ENCODE measurements at places on chromosomes 7 and 10.
A peak's percentile ranks its signal among the peaks of the same experiment; 100 is the strongest.

DNA sequence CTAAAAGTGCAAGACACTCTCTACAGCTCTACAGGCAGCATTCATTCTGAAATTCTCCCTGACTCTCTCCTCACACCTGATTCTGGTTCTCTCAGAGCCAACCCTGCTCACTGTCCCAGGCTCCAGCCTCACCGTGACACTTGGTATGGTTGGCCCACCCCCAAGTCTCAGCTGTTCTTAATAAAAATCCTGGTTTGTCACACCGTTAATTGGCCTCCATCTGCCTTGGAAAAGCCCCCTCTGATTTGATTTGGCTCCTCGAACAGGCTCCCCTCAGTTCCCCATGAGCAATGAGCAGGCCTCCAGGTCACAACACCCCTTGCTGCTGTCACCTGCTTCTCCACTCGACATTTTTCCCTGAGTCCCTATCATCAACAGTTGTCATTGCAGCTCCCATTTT, 507.3 kb upstream of the AUTS2 start:
- no peak for DNase-seq

DNA sequence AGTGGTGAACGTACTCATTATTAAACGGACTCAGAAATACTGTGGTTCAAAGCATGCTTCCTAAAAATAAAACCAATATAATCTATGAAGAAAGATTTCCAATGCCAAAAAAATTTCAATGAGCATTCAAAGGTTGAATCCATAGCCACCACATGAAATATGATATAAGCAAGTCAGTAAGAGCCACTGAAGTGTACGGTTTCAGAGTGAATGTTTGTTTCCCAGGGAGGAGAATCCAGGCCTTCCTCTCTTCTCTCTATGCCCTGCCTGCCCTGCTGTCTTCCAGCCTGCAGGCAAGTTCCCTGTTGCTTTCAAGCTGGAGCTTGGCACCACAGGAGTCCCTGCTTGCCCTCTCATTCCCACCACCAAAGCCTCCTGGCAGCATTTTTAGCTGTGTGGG, 1171.6 kb upstream of the C7orf33 start:
- DNase-seq = no peak

DNA sequence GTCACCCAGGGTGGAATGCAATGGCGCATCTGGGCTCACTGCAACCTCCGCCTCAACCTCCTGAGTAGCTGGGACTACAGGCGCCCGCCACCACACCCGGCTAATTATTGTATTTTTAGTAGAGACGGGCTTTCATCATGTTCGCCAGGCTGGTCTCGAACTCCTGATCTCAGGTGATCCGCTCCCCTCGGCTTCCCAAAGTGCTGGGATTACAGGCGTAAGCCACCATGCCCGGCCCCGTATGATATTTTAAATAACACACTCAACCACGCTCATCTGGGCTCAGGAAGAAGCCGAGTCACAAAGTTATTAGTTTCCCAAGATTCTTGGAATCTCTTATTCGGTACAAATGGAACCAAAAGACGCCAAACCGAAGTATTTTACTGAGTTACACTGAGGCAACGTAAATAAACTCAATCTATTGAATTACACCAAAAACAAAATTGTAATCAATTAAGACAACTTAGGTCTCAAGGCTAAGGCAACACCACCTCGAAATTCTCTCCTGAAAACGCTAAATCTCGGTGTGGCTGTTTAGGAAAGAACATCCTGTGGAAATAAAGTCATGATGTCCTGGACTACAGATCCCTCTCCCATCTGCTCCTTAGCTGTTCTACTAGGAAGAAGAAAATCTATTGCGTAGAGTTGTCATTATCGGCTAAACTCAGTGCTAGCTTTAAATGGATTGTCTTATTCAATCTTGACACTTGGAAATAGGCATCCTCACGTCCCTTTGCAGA, 910 bp downstream of the ARHGAP19 start:
- no peak for DNase-seq

GRCh38 chr7:6226194-6226799, 46.1 kb downstream of the CYTH3 start:
- DNase-seq = peak; percentile 80

DNA sequence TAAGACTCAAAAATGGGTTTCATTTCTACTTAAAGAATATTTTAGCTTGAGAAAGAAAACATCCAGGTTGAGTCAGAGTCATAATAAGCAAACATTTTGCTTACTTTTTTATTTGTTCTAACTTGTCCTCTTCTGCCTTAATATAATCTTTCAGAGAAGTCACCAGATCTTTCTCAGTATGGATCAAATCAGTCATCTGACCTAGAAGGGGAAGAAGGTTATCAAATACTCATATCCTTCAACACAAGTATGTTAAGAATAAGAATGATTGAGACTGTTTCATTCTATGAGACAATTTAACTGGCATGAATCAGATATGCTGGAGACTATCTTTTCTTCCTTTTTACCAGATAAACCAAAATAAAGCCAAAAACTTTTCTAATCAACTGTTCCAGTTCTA, 23.0 kb downstream of the P4HA1 start:
- DNase-seq = no peak

GRCh38 chr10:106179430-106179829, 985.1 kb downstream of the SORCS1 start:
- DNase-seq = no peak

DNA sequence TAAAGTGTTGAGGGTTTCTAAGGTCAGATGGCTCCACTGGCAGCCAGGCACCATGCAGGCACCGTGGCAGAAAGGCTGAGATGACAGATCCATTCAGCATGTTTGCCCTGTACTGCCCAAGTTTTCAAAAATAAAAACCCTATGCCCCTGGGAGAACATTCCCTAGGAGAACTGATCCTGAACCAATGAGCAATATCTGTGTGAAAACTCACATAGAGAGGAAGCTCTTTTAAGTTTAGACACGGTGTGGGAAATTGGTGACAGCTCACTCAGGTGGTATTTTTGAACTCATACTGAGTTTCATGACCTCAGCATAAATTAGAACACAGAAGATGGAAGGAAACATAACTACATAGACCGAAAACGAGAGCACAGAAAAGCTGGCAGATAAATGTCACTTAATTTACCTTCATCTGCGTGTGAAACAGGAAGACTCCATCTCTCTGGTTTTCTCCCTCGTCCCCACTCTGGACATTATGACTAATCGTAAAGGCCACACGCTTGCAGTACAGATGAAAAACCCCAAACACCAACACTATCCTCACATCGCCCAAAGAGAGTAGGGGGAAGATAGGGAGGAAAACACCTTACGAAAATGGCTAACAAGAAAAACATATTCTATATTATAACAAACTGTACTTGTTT, 127.8 kb downstream of the ICA1 start:
- no peak for DNase-seq

GRCh38 chr7:127189886-127190285, 62.9 kb downstream of the GRM8 start:
- DNase-seq = no peak

DNA sequence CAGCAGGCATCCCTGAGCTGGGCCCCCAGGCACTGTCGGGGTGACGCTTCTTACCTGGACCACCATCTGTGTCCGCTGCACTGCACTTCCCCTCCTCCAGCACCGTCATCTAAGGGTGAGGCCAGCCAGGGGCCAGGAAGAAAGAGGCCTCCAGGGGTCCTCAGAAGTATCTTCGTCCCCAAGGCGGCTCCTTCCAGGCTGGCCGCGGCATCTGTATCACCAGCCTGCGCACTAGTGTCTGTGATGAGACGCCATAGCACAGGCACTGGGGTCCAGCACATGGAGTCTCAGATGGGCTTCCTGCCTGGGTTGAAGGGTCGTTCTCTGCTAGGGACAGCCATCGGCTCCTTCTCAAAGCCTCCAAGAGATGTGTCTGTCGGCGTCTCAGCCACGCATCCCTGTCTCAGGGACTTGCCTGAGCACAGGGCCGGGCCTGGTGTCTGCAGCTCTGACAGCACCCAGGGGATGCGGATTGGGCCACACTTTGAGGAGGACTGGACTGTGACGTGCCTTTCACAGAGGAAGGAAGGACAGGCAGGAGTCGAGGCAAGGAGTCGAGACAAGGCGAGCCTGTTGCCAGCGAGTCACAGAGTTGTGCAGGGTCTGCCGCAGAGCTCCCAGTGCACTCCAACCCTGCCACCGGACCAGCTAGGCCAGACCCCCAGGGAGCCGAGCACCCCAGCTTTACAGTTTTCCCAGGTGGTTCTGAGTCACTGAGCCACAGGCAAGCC, 101.5 kb upstream of the DIP2C start:
- no peak for DNase-seq

- no peak for DNase-seq
Observed at GRCh38 chr7:101612885-101613515, 16.1 kb downstream of the MYL10 start.

DNA sequence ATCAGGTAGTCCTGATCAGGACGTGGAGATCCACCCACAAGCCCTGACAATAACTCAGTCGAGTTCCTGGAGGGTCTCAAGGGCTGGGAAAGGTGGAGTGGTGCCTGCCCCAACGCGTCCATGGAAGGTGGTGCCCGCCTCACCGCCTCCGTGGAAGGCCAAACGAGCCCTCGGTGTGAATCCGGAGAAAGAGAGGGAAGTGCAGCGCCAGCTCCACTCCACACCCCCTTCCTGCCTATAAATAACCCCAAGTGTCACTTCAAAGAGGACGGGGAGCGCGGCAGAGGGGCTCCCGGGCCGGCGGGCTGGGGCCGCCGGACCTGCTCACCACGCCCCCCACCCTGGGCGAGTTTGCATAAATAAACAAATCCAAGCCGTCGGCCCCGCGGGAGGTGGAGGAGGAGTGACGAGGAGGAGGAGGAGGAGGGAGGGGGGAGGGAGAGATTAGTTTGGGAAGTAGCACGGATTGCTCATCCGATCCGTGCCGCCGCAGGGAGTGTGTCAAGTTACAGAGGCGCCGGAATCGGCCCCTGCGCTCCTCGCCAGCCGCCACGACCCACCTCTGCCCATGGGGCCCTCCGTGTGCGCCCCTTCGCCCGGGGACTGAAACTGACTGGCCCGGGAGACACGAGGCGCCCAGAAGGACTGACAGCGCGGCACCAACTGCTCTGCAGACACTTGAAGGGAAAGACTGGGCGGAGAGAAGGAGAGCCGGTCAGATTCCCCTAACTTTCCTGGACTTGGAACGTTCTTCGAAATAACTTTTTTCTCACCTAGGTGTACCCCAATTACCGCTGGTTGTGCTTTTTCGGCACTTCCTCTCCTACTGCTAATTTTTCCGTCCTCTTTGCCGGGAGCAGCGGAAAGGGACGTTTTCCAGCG, at the start of gene COL13A1:
Gene COL13A1 (plus strand): TSS at position 473 of the 882 bp plus-strand sequence. CDS start 518 bp downstream, outside the sequence.
- DNase-seq = peak; percentile 84

DNA sequence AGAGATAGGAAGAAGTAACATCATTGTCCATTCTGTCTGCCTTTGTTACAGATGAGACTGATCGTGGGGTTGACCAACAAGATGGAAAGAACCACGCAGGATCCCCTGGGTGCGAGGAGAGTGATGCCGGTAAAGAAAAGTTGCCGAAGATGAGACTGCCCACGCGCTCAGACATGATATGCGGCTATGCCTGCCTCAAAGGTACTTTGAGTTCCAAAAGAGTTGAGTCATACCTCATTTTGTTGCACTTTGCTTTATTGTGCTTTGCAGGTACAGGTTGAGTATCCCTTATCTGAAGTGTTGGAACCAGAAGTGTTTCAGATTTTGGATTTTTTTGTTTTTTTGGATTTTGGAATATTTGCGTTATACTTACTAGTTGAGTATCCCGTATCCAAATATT, 12.2 kb upstream of the CLCN1 start:
- DNase-seq = no peak

- peak; percentile 10 for DNase-seq
Observed at GRCh38 chr7:81560708-81561107, 209.1 kb downstream of the HGF start.

DNA sequence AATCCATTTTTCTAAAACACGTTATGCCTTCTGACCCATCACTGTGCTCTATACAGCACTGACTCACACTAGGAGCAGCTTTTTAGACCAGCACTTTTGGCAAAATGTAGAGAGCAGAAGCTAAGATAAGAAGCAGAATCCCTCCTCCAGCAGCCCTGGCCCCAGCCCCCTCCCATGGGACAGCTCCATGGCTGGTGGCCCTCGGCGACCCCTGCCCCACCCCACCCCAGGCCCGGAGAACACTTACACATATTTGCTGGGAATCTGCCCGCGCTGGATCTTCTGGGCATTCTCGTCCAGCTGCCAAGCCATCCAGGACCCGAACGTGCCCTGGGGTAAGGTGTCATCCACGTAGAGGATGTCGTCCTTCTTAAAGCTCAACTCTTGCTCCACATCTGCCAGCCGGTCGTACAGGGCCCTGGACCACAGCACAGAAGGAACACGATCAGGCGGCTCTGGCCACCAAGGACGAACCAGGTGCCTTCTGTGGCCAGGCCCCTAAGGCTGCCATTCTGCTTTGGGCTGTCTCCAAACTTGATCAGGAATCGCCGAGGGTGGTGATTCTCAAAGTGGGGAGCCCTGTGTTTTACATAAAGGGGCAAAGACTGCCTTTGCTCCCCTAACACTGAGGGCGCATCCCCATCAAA, 119.9 kb downstream of the DLG5 start:
- DNase-seq = no peak

DNA sequence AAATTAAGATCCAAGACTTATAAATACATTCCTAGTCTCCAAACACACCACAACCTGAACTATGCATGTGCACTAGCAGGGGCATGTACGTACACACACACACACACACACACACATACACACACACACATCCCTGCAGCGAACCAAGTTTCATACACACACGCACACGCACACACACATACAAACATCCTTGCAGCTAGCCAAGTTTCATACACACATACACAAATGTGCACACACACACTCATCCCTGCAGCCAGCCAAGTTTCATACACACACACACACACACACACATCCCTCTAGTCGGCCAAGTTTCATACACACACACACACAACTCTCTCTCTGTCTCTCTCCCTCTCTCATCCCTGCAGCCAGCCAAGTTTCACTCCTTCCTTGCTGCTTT, 82.7 kb upstream of the WIPF3 start:
- DNase-seq = peak; percentile 56

DNA sequence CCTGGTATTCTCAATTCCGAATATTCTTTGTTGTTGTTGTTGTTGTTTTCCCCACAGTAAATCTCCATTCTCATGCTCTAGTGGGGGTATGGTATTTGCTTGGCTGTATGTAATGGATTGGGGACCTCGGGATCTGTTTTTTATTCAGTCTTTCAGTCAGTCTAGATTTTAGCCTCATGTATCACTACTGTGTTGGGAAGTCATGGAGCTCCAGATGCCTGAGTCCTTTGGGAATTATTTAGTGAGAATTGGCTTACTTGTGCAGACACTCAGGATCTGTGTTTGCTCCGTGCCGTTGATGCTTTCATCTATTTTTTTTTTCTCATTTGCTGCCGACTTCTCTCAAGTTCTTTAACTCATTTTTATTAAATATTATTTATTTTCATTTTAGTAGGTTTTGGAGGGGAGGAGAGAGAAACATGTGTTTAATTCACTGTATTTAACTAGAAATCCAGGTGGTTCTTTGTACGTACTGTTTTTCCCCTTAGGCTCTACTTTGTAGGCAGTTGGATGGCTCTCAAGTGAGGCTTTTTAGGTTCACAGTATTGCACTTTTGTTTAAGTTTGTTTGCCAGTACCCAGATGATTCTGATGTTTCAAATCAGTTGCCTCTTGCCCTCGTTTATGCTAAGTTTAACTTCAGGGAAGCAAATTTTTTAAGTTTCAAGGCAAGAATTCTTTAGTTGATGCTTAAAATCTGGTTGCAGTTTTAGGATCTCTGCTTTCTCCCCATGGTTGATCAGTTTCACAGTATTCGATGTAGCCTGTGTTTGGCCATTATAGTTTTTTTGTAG, 36.9 kb downstream of the ZNRF2 start:
- peak; percentile 25 for DNase-seq
